ENCODE measurements at places on chromosomes 11 and 22.
A peak's percentile ranks its signal among the peaks of the same experiment; 100 is the strongest.

DNA sequence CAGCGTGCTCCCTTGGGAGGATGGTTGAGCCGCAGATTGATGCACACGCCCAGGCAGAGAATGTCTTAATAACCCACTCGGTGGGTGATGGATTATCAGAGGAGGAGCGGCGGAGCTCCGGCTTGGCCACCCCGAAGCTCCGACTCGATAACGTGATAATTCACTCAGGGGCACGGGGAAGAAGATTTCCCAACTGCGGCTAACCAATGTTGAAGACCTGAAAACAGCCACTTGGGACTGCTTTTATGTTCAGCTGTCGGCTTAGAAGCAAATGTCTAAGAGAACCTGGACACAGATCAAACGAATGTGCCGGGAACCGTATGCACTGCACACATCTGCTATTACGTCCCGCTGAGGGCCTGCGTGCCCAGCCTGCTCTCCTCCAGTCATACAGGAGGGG, 206.8 kb upstream of the CADM1 start:
- DNase-seq = no peak

DNA sequence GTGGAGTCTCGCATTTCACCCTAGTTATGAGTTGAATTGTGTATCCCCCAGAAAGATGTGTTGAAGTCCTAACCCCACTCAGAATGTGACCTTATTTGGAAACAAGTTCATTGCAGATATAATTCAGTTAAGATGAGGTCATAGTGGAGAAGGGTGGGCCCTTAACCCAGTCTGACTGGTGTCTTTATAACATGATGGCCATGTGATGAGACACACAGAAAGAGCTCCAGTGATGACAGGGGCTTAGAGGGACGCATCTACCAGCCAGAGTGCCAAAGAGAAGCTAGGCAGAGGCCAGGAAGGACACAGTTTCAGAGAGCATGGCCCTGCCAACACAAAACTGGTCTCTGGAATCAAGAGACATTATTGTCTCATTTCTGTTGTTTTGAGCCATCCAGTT, 50.3 kb downstream of the LARGE1 start:
- DNase-seq = no peak

- DNase-seq = no peak
Measured at GRCh38 chr11:123264431-123264780, 69.4 kb upstream of the CLMP start.

DNA sequence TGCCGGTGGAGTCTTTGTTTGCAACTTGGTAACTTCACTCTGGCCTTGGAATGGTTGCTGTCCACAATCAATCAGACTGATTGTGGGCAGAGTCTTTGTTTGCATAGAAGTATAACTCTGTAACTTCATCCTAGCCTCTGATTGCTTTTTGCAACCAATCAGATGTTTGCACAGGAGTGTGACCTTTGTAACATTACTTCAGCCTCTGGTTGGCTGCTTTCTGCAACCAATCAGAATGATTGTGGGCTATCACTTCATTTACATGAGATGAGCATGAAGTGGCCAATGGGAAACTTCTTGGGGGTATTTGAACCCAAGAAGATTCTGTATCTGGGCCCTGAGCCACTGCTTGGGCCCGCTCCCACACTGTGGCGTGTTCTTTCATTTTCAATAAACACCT, 79.6 kb upstream of the CLDN5 start:
- DNase-seq = no peak

GRCh38 chr11:15670520-15671070, 555.9 kb downstream of the INSC start:
- no peak for DNase-seq

DNA sequence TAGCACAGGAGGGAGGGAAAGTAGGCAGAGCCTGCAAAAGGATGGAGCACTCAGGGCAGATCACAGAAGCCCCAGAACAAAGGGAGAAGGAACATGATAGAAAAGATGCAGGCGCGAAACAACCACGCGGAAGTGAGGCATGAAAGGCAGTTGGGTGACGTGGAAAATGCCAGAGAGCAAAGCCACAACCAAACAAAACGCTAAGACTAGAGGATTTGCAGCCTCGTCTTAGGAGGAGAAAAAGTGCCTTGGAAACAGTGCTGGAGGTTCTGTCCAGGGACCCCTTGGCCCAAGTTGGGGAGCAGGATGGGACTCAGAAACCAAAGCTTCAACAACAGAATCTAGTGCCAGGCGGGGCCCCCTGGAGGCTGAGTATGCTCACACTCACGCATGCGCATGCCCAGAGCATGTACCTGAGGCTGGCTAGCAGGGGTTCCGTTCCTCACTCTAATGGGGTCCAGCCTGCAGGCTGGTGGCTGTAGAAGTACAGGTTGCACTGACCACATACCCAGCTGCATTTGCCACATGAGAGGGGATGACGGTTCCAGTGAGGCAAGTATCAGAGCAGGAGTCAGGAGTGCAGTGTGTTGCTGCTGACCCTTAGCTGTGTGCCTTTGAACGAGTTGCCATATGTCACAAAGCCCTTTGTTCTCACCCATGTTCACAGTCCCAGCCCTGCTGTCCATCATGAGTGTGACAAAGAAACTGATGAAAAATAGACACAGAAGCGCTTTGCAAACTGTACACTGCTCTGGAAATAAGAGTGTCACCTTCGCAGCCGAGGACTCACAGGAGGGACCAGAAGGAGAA, 568.6 kb upstream of the CADM1 start:
- no peak for DNase-seq

GRCh38 chr11:117696540-117696939, 100.5 kb downstream of the DSCAML1 start:
- DNase-seq = no peak

- DNase-seq = no peak
Measured at GRCh38 chr11:64011371-64011770, 24.4 kb upstream of the FLRT1 start.

DNA sequence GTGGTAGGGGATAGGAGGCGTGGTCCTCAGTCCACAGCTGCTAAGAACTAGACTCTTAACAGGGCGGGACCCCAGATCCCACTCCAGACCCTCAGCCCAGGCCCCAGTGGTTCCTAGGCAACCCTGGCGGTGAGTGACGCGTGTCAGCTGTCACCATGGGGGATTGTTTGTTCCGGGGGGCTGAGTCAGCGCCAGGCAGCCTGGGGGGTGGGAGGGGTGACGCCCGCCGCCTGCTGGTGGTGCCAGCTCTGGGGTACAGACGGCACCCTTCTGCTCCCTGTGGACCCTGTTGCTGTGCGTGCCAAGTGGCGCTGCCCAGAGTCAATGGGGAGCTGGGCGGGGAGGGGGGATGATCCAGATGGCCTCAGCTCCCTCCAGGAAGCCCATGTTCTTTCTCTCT, 2.5 kb downstream of the CNIH2 start:
- no peak for DNase-seq

DNA sequence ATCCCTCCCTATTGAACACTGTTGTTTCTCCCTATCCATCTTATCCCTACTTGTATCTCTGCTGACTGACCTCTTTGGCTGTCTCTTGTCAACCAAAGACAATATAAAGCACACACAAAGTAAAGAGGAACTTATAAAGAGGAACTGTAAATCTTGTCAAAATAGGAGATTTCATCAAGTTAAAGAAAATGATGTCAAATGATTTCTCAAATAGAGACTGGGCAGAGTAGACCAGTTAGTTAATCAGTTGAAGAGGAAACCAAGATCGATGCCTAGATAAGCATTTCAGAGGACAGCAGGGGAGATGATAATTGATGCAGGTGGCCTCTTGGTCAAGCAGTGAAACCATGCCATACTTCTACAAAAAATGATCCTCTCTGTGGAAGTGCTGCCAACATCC, 22.7 kb downstream of the KCNQ1OT1 start:
- DNase-seq = no peak

- peak; percentile 17 for DNase-seq
Measured at GRCh38 chr22:37290737-37291136, 8.4 kb downstream of the CYTH4 start.

DNA sequence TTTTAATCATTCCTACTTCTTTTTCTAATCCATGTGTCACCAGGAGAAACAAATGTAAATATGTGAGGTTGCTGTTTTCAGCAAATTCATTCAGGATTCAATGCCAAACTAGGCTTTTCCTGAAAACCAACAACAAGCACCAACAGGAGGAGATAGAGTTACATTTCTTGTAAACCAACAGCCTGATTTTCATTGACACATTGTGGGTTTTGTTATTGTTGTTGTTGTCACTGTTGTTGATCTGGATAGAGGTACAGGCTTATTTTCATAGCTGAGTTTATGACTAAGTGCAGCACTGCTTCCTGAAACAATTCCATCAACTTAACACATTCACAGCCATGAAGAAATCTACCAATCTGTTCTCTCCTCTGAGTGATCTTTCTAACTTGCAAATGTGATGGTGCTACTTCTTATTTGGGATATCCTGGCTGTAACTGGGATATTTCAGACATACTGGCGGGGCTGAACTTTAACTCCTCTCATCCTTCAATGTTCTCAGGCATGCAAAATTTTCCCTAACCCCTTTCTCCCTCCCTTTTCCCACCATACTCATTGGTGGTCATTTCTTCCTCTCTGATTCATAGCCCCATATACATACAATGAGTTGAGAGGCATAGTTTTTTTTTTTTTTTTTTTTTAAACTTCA, 65.5 kb downstream of the ME3 start:
- DNase-seq = peak; percentile 87
